Dorsolateral prefrontal cortex (tissue), 122 donors: ENCODE measurements at places on chromosomes 7 and 10. TPM values are rescaled to one million over a fixed set of nuclear protein-coding genes. Genes with fewer than 3 reads are reported as not detected.

DNA sequence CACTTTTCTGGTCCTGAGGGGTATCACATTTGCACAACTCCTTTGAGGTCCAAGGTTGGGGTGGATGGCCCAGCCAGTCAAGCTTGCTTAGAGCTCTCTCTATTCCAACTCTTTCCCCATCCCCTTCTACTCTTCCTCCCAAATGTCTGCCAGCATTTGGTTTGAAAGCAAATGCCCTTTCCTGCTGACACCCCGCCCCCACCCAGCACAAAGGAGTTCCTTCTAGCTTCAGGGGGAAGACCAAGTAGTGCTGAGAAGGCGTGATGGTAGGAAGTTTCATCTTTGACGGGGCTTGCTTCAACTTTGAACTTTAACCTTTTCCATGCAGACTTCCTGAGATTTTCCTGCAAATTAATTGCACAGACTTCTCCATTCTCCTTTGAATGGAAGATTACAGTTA lies 137.5 kb upstream of the TCF7L2 start:
- no peak for DNase-seq

VAX1 gene
- 2.9 TPM for total RNA-seq

GRCh38 chr10:79491143-79491835 lies 21.0 kb upstream of the EIF5AL1 start:
- DNase-seq: no peak

TRIM50 gene
- total RNA-seq: not detected

- DNase-seq: no peak
These were observed 27.6 kb downstream of the DRGX start for GRCh38 chr10:49368256-49368655.

PNLIPRP1 gene
- total RNA-seq: not detected

DNA sequence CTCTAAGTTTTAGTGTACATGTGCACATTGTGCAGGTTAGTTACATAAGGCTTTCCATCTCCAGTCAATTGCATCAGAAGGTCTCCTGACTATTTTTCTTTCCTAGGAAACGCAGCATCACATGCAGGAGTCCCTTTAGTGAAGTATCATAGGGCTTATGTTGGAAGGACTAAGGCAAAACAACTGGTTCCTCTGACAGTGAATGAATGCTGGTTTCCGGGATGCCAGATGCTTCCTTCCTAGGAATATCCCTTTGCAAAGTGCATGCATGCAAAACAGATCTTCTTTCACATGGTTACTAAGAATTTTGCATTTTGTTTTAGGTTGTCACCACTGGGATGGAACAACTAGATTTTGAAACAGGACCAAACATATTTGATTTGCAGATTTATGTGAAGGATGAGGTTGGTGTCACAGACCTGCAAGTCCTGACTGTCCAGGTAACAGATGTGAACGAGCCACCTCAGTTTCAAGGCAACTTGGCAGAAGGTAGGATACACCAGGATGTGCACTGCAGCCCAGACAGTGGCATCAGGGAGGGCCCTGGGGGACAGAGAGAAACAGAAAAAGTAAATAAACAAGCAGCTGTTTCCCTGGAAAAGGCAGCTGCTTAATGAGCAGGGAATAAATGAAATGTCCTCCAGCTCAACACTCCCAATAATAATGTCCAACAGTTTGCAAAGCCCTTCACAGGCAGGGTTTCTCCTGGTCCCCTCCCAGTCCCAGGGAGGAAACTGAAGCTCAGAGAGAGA lies 17.8 kb downstream of the CDHR3 start:
- DNase-seq: no peak

DNA sequence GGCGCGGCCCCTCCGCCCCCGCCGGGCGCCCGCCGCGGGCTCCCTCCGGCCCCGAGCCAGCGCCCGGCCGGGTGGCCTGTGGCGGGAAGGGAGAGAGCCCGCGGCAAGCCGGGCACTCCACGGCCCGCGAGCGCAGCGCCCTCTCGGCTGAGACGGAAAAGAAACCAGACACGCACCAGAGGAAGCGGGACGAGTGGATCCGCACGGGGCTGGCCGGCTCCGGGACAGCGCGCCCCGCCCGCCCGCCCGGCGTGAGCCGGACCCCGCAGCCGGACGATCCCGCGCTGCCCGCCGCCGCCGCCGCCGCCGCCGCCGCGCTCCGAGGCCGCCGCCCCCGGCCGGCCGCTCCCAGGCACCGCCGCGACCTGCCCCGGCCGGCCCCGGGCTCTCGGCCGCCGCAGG lies 300 bp downstream of the ARHGAP21 start:
- DNase-seq: no peak

DNA sequence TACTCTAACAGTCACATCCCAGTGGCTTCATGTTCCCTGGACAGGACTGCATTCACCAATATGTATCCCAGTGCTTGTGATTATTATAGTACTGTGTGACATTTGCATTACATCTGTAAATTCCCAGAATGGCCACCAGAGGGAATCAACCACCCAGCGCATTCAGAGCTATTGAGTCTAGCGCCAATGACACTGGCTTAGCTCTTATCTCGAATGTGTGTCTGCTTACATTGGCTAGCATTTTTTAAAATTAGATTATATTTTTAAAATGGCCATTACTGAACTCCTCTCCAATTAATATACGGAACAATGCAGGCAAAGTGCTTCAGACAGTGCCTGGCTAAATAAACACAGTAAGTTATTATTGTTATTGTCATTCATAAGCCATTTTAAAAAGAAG lies 36.3 kb downstream of the TRIL start:
- no peak for DNase-seq

- DNase-seq: no peak
These were observed 14.7 kb downstream of the SPAM1 start for GRCh38 chr7:123939784-123940183.

- no peak for DNase-seq
These were observed 47.9 kb upstream of the PLCE1 start for GRCh38 chr10:93945819-93946218.

DNA sequence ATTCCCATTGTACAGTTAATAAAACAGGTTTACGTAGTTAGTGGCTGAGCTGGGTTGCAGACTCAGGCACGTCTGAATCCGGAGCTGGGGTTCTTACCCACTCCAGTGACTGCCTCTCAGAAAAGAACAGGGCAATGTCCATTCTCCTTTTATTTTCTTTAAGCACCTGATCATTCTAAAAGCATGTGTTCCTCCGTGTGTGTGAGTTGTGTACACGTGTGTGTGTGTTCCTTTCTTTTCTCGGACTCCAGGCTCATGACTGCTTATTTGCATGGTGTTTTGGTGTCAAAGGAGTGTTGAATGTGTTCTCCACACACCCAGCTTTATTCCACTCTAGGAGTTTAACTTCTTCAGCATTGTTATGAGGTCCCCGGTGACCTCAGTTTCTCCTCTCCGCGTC lies 260.1 kb downstream of the SNX10 start:
- no peak for DNase-seq

DNA sequence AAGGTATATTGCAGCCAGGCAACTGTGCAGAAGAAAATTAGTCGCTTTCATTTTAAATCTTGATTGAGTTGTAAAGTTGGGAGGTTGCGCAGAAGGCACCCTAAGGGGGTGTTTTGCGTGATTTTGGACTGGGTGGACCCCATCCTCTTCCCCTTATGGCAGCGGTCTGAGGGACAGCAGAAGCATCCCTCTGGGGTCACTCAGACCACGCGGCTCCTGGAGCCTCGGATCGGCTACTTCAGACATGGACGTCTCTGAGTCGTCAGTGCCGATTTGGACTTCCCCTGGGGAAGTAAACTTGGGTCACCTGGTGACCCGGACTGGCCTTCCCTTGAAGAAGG lies 639.0 kb upstream of the DPP6 start:
- DNase-seq: no peak

DNA sequence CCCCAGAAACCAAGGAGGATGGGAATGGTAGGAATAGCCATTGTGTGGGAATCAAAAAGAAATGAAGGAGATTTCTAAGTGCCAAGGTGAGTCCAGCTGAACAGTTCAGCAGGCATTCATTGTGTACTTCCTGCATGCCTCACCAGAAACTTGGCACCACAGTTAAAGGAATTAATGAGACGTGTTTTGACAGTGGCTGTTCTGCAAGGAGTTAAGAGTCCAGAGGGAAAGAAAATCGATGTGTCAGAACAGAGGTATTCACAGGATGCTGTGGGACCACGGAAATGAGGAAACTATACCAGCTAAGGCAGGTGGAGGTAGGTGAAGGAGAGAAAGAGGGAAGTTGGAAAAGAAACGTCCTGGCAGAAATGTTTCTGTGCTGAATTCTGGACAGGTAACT lies 78.1 kb downstream of the PRKCQ start:
- no peak for DNase-seq

GRCh38 chr7:73517241-73517995 lies 4.7 kb downstream of the BAZ1B start:
- DNase-seq: no peak

GRCh38 chr10:110511734-110512449 lies 14.2 kb downstream of the DUSP5 start:
- no peak for DNase-seq

DNA sequence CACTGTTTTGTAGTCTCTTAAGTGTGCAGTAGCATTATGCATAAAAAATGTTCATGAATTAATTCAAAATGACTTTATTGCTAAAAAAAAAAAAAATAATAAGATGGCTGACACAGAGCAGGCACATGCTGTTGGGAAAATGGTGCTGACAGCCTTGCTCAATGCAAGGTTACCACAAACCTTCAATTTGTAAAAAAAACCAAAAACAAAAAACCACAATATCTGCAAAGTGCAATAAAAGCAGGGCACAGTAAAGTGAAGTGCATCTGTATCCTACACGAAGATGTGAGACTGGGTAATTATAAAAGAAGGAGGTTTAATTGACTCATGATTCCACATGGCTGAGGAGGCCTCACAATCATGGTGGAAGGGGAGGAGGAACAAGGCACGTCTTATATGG lies 185.8 kb downstream of the USP6NL start:
- no peak for DNase-seq

DNA sequence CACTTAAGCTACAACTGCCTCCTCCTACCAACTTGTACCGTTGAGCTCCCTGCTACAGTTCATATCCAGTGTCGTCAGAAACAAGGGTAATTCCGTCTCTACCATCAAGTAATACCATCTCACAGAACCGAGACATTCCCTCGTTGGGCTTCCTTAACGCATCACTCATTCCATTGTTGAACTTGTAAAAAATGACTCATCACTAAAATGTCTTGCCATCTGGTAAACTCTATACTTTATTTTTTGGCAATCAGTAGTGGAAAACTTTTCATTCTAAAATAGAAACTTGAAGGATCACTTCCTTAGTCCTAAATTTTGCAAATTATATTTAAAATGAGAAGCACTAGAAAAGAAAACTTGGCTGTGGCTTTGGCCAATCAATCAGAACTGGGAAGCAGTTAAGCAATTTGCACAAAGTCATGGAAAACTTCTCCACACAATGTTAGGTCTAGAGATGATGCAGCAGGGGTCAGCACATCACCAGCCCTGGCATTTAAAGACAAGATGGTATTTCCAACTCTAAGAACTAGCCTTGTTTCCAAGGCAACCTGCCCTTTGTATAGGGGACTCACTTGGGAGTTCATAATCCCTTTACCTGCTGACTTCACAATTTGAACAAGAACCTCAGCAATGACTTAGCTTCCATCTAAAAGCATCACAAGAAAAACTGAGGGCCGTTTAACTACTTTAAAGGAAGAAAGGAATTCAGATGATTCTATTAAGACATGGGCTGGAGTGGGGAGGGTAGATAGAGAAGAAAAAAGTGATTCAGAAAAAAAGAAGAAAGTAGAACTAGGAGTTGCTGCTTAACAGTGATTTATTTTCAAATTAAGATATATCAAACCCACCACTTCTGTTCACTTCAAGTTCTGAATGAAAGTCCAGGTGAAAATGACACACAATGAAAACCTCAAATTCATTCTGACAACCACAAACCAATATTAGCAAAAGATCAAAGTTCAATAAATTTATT lies 288.1 kb downstream of the PARD3 start:
- DNase-seq: no peak

DNA sequence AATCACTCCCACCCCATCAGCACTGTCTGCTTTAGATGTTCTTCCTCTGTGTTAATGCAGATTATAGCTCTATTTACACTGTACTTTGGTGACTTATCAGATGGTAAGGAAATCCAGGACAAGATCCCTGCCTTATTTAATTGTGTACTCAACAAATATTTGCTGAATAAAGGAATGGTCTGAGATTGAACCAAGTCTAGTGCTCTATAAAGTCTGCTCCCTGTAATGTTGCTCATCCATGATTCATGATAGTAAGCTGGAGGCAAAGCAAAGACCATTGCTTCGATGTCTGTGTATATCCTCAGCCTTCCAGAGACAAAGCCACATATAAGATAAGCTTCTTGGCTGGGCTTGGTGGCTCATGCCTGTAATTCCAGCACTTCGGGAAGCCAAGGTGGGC lies 33.5 kb downstream of the PLCE1 start:
- no peak for DNase-seq

DNA sequence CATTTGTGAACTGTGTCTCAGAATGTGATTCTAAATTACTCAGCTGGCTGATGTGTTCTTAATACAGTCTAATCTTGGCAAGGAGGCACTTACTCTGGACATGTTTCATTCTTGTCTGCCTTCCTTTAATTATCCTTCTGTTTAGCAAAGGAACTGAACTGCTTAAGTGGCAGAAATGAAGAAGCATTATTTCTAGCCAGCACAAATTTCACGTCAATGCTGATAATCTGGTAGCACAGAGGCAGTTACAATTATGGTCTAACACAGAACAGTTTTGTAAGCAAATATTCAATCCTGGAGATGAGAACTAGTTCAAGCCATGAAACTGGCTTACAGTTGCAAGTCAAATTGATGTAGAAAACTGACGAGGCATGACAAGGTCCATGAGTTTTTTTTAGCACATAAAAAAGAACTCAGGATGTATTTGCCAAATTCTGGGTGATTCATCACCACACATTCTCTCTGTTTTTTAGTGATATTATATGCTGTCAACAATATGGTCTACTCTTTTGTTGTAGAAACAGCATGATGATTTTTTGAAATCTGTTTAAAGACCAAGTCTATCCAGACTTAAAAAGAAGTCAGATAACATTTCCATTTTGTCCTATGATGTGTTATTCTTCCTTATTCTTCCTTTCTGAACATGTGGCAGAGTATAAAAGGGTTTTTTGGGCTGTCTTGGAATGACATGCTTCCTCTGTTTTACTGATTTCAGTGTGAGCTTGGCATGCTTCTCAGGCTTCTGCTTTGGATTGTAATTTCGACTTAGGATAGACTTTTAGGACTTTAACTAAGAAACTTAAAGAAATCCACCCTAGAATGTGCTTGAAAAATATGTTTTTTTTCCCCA lies 154.8 kb downstream of the DNAJB9 start:
- DNase-seq: no peak

GNB2 gene
- 162 TPM for total RNA-seq

- DNase-seq: no peak
These were observed 162.5 kb downstream of the MAD1L1 start for GRCh38 chr7:2070151-2070763.

NPFFR1 gene
- total RNA-seq: 1.0 TPM

PTF1A gene
- 0.75 TPM for total RNA-seq

IMMP2L gene
- 17.5 TPM for total RNA-seq

GRCh38 chr10:114648368-114648767 lies 9.7 kb downstream of the ABLIM1 start:
- no peak for DNase-seq

ASB15 gene
- not detected for total RNA-seq

ZNF107 gene
- 7.2 TPM for total RNA-seq

- DNase-seq: no peak
These were observed 92.5 kb upstream of the VIPR2 start for GRCh38 chr7:159237022-159237653.

GRCh38 chr7:123594813-123595241 lies 6.8 kb upstream of the ASB15 start:
- DNase-seq: no peak

ADIRF gene
- total RNA-seq: 69.6 TPM

GRM3 gene
- 63.8 TPM for total RNA-seq

JCAD gene
- total RNA-seq: 38.3 TPM

GRCh38 chr7:135204876-135205275 lies 6.5 kb downstream of the WDR91 start:
- DNase-seq: no peak

HGF gene
- total RNA-seq: 11.0 TPM
